ENCODE measurements at places on chromosomes 6 and 20. TPM values are rescaled to one million over a fixed set of nuclear protein-coding genes. Genes with fewer than 3 reads are reported as not detected.

- peaks cover 29% of the 10 kb centered on the region for H3K36me3 ChIP-seq
- no peak for DNase-seq
- H3K27ac ChIP-seq, result no peak overlapping the region
- no peaks in the 10 kb centered on the region for H3K27me3 ChIP-seq
- no peak overlapping the region for H3K4me3 ChIP-seq
- H3K4me1 ChIP-seq, result no peaks in the 10 kb centered on the region
Observed at GRCh38 chr20:1450926-1451491, 15.6 kb downstream of the NSFL1C start.

- H3K4me1 ChIP-seq, result no peaks in the 10 kb centered on the region
- no peak for DNase-seq
- no peak overlapping the region for H3K27ac ChIP-seq
- H3K27me3 ChIP-seq, result peaks cover 7% of the 10 kb centered on the region
Observed at GRCh38 chr6:168368066-168368820, 48.7 kb upstream of the DACT2 start.

DNA sequence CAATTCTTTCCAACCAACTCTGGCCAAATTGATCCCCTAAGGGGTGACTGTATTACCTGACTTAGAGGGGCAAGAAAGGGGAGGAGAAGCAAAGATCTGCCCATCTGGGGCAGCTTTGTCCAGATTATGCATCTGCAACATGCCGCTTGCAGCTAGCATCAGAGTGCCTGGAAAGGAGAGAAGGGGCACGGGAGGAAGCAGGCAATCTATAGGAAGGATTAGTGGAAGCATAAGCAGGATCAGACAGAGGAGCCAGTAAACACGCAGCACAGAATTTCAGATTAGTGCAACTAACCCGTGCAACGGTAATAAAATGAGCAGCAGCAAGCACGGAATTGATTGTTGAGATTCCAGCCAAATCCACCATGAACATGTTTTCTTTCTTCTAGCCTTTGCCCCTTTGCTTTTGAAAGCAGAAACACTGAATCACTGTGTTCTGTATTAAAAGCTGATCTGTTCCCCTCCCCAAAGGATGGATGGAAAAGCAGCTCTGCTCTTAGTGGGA lies 643.6 kb upstream of the CHD6 start:
- H3K4me3 ChIP-seq, result no peak overlapping the region
- H3K27me3 ChIP-seq, result no peaks in the 10 kb centered on the region
- no peaks in the 10 kb centered on the region for H3K36me3 ChIP-seq
- H3K27ac ChIP-seq, result no peak overlapping the region

DNA sequence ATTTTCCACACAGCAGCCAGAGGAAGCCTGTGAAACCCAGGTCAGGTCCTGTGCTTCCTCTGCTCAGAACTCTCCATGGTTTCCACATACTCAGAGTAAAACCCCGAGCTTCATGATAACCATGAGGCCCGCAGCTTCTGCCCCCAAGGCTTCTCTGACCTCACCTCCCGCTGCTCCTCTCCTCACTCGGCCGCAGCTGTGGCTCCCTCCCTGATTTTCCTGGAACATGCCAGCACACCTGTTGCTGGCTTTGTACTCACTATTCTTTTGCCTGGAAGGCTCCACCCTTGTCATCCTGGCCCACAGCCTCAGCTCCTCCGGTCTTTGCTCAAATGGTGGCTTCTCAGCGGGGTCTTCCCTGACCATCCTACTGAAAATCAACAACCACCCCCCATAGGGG lies 341.7 kb downstream of the PREX1 start:
- H3K27me3 ChIP-seq, result peaks cover 12% of the 10 kb centered on the region
- no peak for DNase-seq
- H3K36me3 ChIP-seq, result no peaks in the 10 kb centered on the region
- no peak overlapping the region for H3K27ac ChIP-seq

DNA sequence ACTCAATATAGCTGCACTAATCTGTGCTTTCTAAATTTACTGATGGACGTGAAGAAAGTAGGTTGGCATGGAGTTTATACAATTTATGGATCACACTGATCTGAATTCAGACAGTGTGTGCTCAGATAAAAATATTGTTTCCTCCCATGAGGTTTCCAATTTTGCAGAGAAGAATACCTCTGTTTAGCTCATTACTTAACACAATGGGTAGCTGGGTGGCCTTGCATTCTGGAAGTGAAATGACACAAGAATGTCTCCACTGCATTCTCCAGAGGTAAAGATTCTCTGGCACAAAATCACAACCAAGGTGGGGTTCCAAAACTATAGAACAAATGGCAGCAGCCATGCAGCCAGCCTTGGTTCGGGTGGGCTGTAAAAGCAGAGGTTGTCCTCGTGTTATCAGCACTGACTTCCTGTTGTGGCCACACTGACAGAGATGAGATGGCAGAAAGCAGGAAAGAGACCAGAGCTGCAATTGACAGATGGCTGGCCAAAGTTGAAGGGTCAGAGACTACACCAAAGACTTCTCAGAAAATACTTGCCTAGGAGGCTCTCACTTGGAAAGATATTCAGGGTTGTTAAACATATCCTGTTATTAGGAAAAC lies 50.2 kb downstream of the HDAC2 start:
- no peaks in the 10 kb centered on the region for H3K27me3 ChIP-seq
- no peak overlapping the region for H3K27ac ChIP-seq
- H3K4me3 ChIP-seq, result no peak overlapping the region
- no peak for DNase-seq
- no peaks in the 10 kb centered on the region for H3K4me1 ChIP-seq
- H3K36me3 ChIP-seq, result no peaks in the 10 kb centered on the region

DNA sequence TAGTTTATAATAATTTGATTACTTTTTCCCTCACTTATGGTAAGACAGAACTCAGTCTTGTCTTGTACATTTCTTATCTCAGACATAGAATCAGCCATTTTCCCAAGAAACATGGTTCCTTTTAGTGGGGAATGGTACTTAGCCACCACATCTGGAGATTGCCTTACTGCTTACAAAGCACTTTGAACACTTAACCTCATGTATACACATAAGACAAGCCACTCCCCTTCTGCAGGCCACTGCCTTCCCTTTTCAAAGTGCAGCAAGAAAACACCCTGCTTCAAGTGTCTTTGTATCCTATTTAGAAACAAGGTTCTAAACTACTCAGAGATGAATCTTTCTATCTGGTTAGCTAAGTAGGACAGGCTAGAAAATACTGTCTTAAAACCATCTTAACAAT lies 159.2 kb downstream of the UBE3D start:
- H3K4me1 ChIP-seq, result no peaks in the 10 kb centered on the region
- H3K27ac ChIP-seq, result peak overlapping the region; percentile 28
- H3K4me3 ChIP-seq, result no peak overlapping the region

DNA sequence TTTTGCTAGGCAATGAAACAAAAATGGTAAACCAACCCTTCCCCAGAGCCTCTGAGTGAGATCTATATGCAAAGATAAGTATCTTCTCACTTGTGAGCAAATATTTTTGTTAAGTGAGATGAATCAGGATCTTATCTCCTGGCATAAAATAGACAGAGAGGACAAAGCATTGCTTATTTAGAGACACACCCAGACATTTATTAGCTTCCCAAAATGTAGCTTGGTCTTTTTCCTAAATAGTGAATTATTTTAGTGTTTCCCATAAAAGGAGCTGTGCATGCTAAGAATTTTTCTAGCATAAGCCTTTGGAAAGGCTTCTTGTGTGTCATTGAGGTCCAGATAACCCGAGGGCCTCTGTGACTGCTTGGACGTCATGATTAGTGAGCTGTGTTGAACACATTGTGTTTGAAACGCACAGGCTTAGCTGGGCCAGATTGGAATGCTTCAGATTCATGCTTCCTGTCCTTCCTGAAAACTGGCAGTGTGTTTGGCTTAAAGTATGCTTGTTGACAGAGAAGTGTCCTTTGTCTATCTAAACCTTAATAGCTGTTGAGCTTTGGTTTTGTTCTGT lies 16.5 kb downstream of the MTHFD1L start:
- H3K4me3 ChIP-seq, result no peak overlapping the region
- no peaks in the 10 kb centered on the region for H3K27me3 ChIP-seq
- H3K27ac ChIP-seq, result no peak overlapping the region
- H3K4me1 ChIP-seq, result peaks cover 11% of the 10 kb centered on the region

GRCh38 chr20:63212792-63213191 lies 3.1 kb downstream of the YTHDF1 start:
- no peak for DNase-seq
- H3K4me1 ChIP-seq, result peaks cover 61% of the 10 kb centered on the region
- H3K27ac ChIP-seq, result no peak overlapping the region
- H3K4me3 ChIP-seq, result peak overlapping the region; percentile 20

GRCh38 chr6:128284128-128284527 lies 236.3 kb downstream of the PTPRK start:
- H3K36me3 ChIP-seq, result no peaks in the 10 kb centered on the region
- H3K27ac ChIP-seq, result no peak overlapping the region
- H3K4me1 ChIP-seq, result peaks cover 12% of the 10 kb centered on the region
- DNase-seq, result no peak

- DNase-seq, result no peak
- H3K27ac ChIP-seq, result peak overlapping the region; percentile 16
- H3K36me3 ChIP-seq, result no peaks in the 10 kb centered on the region
- H3K4me3 ChIP-seq, result no peak overlapping the region
- peaks cover 9% of the 10 kb centered on the region for H3K4me1 ChIP-seq
Observed at GRCh38 chr6:53898026-53898795, 103.4 kb downstream of the LRRC1 start.

- H3K27ac ChIP-seq, result no peak overlapping the region
- peaks cover 20% of the 10 kb centered on the region for H3K4me1 ChIP-seq
- no peak overlapping the region for H3K4me3 ChIP-seq
- DNase-seq, result no peak
- H3K36me3 ChIP-seq, result peaks cover 23% of the 10 kb centered on the region
Observed at GRCh38 chr6:8029243-8029870, 34.8 kb downstream of the BLOC1S5 start.

DNA sequence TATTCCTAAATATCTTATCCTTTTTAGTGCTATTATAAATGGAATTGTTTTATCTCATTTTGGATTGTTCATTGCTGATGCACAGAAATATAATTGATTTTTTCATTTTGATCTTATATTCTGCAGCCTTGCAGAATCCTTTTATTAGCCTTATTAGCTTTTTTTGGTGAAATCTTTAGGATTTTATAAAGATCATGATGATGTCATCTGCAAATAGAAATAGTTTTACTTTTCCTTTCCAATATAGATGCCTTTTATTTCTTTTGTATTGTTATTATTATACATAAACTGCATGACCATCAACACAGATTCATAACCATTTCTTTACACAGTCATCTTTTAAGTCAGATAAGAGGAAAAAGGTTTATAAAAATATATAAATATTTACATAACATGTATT lies 16.9 kb upstream of the PSMF1 start:
- H3K4me3 ChIP-seq, result no peak overlapping the region
- no peak for DNase-seq
- no peaks in the 10 kb centered on the region for H3K27me3 ChIP-seq
- H3K27ac ChIP-seq, result no peak overlapping the region

DNA sequence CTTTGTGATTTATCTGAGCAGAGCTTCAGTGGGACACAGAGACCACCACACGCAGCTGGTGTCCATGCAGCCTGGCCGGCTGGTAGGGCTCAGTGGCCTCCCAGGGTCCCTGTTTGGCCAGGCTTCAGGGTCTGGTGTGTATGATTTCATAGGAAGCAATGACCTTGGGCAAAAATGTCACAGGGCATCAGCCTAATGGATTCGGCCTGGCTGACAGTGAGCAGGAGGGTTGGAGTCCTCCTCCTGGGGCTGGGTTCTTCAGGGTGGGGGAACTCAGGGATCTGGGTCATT lies 47.7 kb downstream of the UBE2V1 start:
- no peaks in the 10 kb centered on the region for H3K36me3 ChIP-seq
- H3K27ac ChIP-seq, result no peak overlapping the region
- no peaks in the 10 kb centered on the region for H3K27me3 ChIP-seq
- no peaks in the 10 kb centered on the region for H3K4me1 ChIP-seq
- no peak overlapping the region for H3K4me3 ChIP-seq

Gene CEBPB
- 134 TPM for total RNA-seq

DNA sequence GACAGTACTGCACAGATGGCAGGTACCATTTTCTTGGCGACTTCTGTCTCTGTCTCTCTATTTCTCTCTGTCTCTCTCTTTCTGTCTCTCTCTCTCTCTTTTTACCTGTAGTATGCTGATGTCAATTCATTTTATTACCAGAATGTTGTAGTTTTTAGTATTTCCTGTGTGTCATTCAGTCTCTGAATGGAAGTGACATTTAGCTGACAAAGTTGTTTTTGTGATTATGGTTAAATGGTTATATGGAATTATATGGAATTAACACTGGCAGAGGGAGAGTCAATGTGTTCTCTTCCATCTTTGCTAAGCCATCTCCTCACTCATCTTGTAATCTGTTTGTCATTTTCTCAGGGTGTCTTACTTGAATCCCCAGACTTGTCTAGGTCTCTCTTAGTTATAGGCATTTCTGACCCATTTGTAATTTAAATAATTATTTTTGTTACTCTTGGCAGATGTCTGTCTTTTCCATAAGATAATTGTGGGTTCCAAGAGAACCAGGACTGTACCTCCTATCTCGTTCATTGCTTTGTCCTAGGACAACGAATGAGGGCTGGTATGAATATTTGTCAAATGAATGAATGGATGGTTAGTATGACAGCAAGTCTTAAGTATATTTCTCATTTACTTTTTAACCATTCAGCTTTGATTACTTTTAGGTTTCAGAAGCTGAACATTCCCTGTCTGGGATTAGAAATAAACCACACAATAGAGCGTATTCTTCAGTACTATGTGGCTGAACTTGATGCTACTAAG lies 64.4 kb downstream of the DNAH8 start:
- H3K27ac ChIP-seq, result no peak overlapping the region
- peaks cover 17% of the 10 kb centered on the region for H3K27me3 ChIP-seq
- H3K4me1 ChIP-seq, result no peaks in the 10 kb centered on the region

Gene ABHD16B
- 0.22 TPM for total RNA-seq

DNA sequence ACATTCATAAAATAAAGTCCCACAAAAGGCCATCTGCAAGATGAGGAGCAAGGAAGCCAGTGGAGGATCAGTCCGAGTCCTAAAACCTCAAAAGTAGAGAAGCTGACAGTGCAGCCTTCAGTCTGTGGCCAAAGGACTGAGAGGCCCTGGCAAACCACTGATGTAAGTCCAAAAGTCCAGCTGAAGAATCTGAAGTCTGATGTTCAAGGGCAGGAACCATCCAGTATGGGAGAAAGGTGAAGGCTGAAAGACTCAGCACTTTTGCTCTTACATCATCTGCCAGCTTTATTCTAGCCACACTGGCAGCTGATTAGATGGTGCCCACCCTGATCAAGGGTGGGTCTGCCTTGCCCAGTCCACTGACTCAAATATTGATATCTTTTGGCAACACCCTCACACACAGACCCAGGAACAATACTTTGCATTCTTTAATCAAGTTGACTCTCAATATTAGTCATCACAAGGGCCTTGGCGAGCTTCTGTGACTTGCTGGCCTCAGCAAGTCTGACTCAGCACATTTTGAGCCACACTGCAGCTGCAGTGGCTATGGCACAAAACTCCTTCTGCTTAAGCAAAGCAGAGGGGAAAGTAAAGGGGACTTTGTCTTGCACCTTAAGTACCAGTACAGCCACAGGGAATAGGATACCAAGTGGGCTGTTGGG lies 1370.3 kb upstream of the CITED2 start:
- H3K36me3 ChIP-seq, result peaks cover 2% of the 10 kb centered on the region
- no peaks in the 10 kb centered on the region for H3K4me1 ChIP-seq
- H3K27ac ChIP-seq, result no peak overlapping the region
- DNase-seq, result no peak

Gene MCCD1
- not detected for total RNA-seq

GRCh38 chr6:155064303-155064702 lies 69.2 kb downstream of the TIAM2 start:
- H3K27ac ChIP-seq, result no peak overlapping the region
- DNase-seq, result no peak
- peaks cover 2% of the 10 kb centered on the region for H3K36me3 ChIP-seq

Gene ARMC2
- 2.2 TPM for total RNA-seq

Gene FGD2
- total RNA-seq, result 3.2 TPM

Measured in activated T-cell treated with anti-CD3 and anti-CD28 coated beads, Interleukin-2, amount 50 U/mL, for 72 hours (primary cell).